ENCODE measurements at places on chromosomes 2 and 18. TPM values are rescaled to one million over a fixed set of nuclear protein-coding genes. Genes with fewer than 3 reads are reported as not detected.

DNA sequence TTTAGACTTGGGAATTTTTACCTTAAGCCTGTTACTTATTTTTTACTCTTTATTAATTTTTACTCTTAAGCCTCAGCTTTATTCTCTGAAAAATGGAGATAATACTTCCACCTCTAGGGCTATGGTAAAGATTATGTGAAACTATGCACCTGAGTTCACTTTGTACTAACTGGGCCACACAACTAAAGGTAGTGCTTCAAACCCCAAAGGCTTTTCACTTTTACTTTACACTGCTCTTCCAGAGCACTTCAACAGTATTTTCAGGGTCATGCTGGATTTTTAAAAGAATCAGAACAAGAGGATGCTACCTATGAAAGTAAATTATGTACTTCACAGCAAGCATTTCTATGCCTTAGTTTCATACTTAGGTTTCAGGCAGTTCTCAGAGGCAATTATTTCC is 27.8 kb downstream of the MEX3C start:
- no peaks in the 10 kb centered on the region for H3K4me1 ChIP-seq
- DNase-seq, result no peak
- no peaks in the 10 kb centered on the region for H3K27me3 ChIP-seq

GRCh38 chr2:232854082-232854481 is 16.0 kb upstream of the SNORC start:
- peaks cover 45% of the 10 kb centered on the region for H3K4me1 ChIP-seq
- DNase-seq, result no peak
- H3K36me3 ChIP-seq, result peaks cover 15% of the 10 kb centered on the region
- H3K27me3 ChIP-seq, result no peaks in the 10 kb centered on the region
- H3K27ac ChIP-seq, result peak overlapping the region; percentile 80

DNA sequence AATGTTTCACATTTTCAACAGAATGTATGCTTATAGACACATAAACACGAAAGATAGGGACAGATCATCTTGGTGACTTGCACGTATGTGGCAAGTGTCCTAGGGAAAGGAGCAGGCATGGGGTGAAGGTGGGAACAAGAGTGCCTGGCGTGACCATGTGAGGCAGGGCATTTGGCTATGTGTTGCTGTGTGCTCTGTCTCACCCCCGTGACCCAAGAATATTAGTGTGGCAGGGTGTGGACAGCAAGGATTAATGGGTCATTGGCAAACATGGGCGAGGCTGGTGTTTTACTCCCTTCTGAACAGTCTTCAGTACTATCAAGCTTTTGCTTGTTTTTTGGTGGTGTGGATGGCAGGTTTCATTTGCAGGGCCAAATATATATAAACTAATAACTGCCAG is 1.3 kb upstream of the VWA3B start:
- H3K4me1 ChIP-seq, result peaks cover 16% of the 10 kb centered on the region
- H3K36me3 ChIP-seq, result no peaks in the 10 kb centered on the region
- H3K27ac ChIP-seq, result no peak overlapping the region
- no peaks in the 10 kb centered on the region for H3K27me3 ChIP-seq

GRCh38 chr2:206250041-206250897 is 24.2 kb upstream of the ZDBF2 start:
- peak overlapping the region; percentile 58 for H3K4me3 ChIP-seq
- H3K27me3 ChIP-seq, result no peaks in the 10 kb centered on the region
- H3K27ac ChIP-seq, result no peak overlapping the region
- no peaks in the 10 kb centered on the region for H3K4me1 ChIP-seq

DNA sequence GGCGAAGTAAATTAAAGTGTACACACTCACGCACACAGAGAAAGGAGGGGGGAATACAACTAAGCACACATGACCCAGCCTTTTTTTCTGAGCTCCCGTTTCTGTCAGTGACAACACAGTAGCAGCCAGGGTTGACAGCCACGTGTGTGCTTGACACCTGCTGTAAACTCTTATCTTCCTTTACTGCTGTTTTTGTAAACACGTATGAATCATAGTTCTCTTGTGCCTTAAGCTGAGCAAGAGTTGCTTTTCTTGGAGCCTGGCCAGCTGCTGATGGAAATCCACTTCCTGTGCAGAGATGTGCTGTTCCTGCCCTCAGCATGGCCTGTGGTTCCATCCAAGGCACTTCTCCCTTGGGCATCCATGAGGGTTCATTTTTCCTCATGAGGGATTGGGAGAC is 561.9 kb downstream of the GALR1 start:
- no peak for DNase-seq
- H3K4me1 ChIP-seq, result no peaks in the 10 kb centered on the region
- H3K27me3 ChIP-seq, result no peaks in the 10 kb centered on the region
- no peaks in the 10 kb centered on the region for H3K36me3 ChIP-seq

GRCh38 chr2:196256585-196256984 is 85.2 kb upstream of the STK17B start:
- DNase-seq, result no peak
- H3K4me1 ChIP-seq, result no peaks in the 10 kb centered on the region
- no peak overlapping the region for H3K4me3 ChIP-seq
- no peaks in the 10 kb centered on the region for H3K27me3 ChIP-seq

AKAIN1 gene
- not detected for total RNA-seq

G6PC2 gene
- not detected for total RNA-seq

ARHGAP15 gene
- total RNA-seq, result 3.1 TPM
